ENCODE measurements at places on chromosomes 12 and 14.

DNA sequence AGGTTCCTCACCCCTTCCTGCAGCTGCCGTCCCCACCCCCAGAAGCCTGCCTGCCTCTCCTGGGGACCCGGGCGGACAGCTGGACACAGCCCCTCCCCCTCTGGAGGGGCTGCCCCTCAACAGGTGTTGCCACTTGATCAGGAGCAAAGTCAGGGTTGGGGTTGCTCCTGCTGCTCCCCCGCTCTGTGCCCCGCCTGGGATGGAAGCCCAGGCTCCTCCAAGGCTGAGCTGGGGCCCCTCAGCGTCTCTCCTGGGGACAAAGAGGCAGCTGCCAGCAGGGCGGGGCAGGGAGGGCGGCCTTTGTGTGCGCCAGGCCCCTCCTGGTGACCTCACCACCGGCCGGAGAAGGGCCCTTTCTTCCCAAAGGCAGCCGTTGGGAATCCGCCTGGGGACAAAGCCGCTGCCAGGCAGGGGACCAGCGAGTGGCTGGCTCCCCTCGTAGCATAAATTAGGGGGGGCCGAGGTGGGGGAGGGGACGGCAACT is 13.7 kb downstream of the TRMT61A start:
- DNase-seq: peak; percentile 70

DNA sequence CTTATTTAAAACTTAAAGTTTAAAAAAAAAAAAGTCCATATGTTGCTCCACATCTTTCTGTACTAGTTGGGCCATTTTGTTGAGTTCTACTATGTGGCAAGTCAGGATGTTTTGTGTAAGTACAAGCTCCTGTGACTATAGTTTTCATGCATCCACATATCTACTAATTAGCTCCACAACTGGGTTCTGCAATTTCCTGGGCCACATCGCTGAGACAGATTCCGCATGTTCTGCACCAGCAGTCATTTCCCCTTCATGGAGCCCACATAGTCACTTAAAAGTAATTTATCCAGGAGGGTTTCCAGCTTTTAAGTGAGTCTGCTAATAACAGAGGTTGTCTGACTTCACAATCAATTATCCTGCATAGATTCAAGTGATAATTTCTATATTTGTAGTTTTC is 461.4 kb downstream of the ZFP36L1 start:
- no peak for DNase-seq

GRCh38 chr14:30748343-30748742 is 126.0 kb upstream of the COCH start:
- DNase-seq: no peak

DNA sequence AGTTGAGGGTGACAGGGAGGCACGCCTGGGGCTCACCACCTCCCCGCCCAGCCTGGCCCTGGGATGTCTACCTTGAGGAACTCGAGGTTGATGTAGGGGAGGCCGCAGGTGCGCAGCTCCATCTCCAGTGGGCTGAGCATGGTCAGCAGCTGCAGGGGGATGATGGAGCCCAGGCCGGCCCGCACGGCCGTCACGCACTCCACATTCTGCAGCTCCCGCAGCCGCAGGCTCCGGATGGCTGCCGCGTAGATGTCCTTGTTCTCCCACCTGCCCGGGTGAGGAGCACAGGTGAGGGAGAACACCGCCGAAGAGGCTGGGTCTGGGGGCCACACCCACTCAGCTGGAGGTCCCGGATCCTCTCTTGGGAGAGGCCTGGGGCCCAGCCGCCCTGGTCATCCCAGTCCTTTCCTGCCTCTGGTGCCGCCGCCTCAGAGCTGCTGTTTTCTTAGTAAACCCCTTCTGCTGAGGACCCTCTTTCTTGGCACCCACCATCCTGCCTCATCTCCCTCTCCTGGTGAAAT is 38.2 kb downstream of the TRAFD1 start:
- DNase-seq: no peak

GRCh38 chr14:72683787-72684186 is 210.1 kb downstream of the DPF3 start:
- no peak for DNase-seq

DNA sequence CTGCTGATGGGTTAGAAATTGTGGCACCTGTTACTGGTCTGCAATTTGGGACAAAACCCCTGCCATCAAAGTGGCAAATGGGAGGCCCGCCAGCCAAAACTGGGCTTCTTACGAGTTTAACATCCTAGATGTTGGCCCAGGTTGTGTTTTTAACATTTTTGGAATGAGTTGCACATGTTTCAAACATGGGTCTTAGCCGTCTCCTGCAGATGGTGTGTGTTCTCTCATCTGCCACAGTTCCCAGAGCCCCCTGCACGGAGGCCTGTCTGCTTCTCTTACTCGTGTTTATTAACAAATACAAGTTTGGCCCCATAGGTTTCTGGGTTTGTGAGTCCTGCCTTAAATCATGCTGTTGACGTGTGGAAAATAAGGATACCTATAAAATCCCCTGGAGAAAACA is 46.5 kb downstream of the CACNA2D4 start:
- DNase-seq: no peak

GRCh38 chr12:40011775-40012129 is 94.1 kb downstream of the SLC2A13 start:
- DNase-seq: no peak

- no peak for DNase-seq
Measured at GRCh38 chr12:84760091-84760865, 152.3 kb downstream of the SLC6A15 start.

- no peak for DNase-seq
Measured at GRCh38 chr14:54667764-54668163, 100.8 kb downstream of the SAMD4A start.

DNA sequence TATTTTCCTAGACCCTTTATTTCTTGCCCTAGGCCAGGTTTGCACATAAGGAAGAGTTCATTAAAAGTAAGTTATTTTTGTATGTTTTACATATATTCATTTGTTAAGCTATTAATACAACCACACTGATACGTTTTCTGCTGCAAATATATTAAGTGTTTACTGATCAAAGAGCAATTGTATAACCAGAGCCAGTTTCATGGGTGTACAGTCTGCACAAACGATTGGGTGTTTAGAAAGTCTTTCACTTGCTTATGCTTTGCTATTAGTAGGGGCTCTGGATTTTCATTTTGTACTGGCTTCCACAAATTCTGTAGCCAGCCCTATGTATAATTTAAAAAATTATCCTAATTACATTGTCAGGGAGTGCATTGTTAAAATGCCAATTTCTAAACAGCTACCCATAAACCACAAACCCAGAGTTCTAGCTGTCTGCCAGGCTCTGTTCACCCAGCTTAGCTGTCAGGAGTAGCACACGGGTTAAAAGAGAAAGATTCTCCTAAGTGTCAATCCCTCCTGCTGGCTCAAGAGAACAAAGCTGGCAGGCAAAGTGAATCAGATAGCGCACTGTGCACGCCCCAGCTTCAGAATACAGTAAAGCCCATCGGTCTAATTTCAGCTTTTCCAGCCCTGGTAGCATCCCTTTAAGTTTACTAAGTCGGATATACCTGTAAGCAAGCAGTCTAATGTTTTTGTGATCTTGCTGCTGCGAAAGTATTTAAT is 151.0 kb upstream of the LMO3 start:
- DNase-seq: peak; percentile 61

- DNase-seq: peak; percentile 42
Measured at GRCh38 chr14:95477411-95478269, 38.8 kb downstream of the SYNE3 start.

- DNase-seq: peak; percentile 67
Measured at GRCh38 chr12:2284321-2284813, 231.6 kb downstream of the CACNA1C start.

GRCh38 chr14:67863223-67863622 is 43.6 kb downstream of the RAD51B start:
- no peak for DNase-seq

DNA sequence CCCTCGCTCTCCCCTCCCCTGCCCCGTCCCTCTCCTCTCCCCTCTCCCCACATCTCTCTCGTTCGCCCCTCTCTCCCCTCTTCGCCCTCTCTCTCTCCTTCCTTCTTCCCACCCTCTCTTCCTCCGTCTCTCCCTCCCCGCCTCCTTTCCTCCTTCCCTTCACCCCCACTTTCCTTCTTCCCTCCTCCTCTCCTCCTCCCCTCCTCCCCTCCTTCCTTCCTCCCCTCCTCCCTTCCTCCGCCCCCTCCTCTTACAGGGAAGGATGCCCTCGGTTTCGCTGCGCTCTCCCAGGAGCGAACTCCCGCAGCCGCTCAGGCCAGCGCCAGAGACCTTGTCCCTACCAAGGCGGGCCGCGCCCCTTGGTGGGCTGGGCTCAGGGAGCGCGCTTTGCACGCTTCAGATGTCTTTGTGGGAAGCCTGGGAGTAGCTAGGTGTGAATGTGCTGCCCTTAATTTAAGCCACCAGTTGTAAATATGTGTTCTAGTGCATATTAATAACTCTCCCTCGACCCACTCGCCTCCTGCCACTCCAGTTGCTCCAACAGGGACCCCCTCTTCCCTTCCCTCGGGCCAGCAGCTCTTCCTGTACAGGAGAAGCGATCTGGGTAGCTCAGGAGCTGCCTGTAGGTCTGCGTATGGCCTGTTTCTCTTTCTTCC is 13.3 kb upstream of the MAP3K9 start:
- peak; percentile 34 for DNase-seq

GRCh38 chr12:104571328-104571727 is 114.6 kb downstream of the CHST11 start:
- no peak for DNase-seq

- DNase-seq: no peak
Measured at GRCh38 chr12:33678221-33678964, 238.8 kb upstream of the SYT10 start.

GRCh38 chr12:114683709-114684097 is 272 bp downstream of the TBX3 start:
- DNase-seq: peak; percentile 44

DNA sequence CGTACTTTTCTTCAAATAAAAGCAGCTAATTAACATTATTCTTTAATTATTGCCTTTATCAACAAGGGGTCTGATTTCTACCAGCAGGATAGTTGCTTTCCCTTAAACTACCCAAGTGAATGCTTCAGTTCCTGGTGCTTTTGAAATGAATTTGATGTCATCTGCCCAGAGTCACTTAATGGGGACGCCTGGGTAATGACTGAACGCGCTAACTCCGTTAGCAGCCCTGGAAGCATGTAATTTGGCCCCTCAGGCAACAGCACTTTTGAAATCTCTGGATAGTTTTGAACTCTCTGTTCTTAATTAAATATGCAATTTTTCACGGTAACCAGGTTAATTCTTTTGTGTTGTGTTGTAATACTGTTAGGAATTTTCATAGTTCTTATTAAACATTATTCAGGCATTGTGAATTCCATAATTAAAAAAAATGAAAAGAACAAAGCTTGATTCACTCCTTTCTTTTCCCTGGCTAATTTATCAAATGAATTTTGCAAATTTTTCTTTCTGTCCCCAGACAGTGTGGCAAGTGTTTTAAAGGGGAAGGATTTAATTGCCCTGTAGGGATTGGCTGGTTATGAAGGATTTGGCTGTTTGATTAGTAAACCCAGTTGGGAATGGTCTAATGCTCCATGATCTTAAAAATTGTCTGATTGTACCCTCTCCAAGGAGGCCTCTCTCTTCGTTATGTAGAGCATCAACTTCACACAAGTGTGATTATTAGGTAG is 137.5 kb upstream of the MYL2 start:
- no peak for DNase-seq

GRCh38 chr14:50520947-50521815 is 11.2 kb downstream of the MAP4K5 start:
- no peak for DNase-seq

DNA sequence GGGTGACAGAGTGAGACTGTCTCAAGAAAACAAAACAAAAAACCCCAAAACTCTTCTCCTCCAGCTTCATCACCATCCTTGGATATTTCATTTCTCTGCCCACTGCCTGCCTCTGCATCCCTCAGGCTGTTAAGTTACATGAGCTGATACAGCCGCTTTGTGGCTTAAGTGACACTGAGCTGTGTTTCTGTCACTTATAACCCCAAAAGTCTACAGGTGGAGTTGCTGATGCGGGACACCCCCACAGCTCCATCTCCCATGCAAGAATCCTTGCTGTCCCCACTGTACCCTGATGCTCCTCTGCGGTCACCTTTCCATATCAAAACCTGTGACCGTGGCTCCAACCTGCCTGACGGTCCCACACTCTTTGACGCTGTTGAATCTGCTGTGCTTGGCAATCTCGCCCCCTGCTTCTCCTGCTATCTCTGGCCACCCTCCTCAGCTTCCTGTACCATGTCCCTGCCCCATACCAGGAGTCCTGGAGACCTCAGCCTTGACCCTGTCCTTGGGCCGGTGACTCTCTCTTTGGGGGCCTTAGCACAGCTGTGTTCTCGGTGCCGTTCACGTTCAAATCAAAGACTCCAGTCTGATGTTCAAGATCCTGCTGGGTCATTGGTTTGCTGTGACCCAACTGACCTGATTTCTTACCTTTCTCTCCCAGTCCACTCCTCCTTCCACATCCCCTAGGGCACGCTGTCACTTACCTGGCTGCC is 20.3 kb downstream of the HVCN1 start:
- DNase-seq: no peak

GRCh38 chr12:93602897-93603668 is 30.6 kb downstream of the SOCS2 start:
- DNase-seq: no peak

GRCh38 chr12:87117526-87117925 is 861.3 kb upstream of the MGAT4C start:
- DNase-seq: no peak

DNA sequence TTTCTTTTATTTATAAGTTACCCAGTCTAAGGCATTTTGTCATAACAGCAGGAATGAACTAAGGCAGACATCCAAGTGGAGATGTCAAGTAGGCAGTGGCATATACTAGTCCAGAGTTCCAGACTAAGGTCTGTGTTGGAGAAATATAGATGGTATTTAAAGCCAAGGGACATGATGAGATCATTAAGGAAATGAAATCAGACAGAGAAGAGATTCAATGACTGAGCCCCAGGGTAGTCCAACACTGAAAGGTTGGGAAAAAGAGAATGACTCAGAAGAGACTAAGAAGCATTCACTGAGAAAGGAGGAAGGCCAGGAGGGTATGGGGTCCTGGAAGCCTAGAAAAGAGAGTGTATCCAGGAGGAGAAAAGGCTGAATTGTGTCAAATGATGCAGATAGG is 442.2 kb upstream of the CCDC196 start:
- DNase-seq: no peak

GRCh38 chr14:99654235-99654985 is 9.5 kb downstream of the HHIPL1 start:
- no peak for DNase-seq

- no peak for DNase-seq
Measured at GRCh38 chr14:26204728-26205479, 392.9 kb downstream of the NOVA1 start.

DNA sequence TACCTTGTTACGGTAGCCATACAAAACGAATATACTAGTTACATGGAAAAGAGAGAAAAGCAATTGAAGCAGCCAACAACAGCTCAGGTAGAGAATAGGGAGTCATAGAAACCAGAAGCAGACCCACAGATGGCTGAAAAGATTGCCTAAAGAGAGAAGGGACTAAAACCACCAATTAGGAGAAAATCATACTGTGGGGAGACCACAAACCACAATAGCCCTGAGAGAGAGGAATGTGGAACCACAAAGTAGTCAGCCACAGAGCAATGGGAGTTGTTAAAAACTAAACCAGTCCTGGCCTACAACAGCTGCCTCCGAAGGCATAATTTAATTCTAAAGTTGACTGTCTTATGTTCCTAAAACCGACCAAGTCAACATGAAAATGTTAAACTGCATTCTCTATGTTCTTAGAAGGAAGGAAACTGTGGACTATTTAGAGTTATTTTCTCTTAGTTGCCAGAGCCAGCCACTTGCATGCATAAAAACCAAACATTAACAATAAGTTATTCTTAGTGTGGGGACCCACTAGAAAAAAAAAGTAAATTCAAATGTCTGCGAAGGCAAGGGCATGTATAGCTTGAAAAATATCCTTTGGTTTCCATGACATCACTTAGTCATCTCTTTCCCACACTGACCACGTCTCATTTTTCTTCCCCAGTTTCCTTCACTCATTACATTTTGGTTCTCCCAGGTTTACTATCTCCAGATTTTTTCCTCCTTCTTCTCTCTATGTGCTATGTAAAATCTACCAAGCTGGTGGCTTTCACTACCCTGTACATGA is 398.1 kb downstream of the NOVA1 start:
- no peak for DNase-seq

All from NCI-H345 (cell line).